Stomach (tissue), 19 donors: ENCODE measurements at places on chromosomes 4 and X. TPM values are rescaled to one million over a fixed set of nuclear protein-coding genes. Genes with fewer than 3 reads are reported as not detected.

GRCh38 chr4:169617306-169617705 lies 3.1 kb upstream of the CLCN3 start:
- no peak for DNase-seq
- peaks cover 35% of the 10 kb centered on the region for H3K4me1 ChIP-seq
- no peaks in the 10 kb centered on the region for H3K27me3 ChIP-seq
- H3K27ac ChIP-seq: no peak overlapping the region

Gene DCUN1D4
- 84.6 TPM for total RNA-seq

Gene ELF4
- total RNA-seq: 7.1 TPM

DNA sequence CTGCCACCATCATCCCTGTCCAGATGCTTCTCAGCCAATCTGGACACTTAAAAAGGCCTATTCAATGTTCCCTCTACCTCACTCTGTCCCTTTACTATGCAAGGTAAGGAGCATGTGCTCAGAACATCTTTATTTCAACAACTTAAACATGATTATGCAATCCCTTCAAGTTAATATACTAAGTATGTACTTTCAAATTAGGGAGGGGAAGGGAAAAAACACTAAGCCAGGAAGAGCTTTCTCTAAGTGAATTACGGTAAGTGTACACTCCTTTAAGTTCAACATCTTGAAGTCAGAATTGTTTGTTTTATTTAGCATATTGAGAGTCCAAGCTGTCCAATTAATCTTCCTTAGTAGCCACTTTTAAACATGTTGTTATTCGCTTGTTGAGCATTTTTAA lies 14.1 kb downstream of the SLC10A7 start:
- H3K27ac ChIP-seq: no peak overlapping the region
- no peaks in the 10 kb centered on the region for H3K27me3 ChIP-seq
- no peak for DNase-seq
- peaks cover 24% of the 10 kb centered on the region for H3K36me3 ChIP-seq

- H3K4me1 ChIP-seq: no peaks in the 10 kb centered on the region
- no peak for DNase-seq
- H3K36me3 ChIP-seq: no peaks in the 10 kb centered on the region
- H3K27me3 ChIP-seq: no peaks in the 10 kb centered on the region
- no peak overlapping the region for H3K27ac ChIP-seq
Observed at GRCh38 chr4:598925-599324, 22.8 kb upstream of the TMEM271 start.

Gene CYBB
- 9.4 TPM for total RNA-seq

Gene NALF2
- total RNA-seq: 1.3 TPM

DNA sequence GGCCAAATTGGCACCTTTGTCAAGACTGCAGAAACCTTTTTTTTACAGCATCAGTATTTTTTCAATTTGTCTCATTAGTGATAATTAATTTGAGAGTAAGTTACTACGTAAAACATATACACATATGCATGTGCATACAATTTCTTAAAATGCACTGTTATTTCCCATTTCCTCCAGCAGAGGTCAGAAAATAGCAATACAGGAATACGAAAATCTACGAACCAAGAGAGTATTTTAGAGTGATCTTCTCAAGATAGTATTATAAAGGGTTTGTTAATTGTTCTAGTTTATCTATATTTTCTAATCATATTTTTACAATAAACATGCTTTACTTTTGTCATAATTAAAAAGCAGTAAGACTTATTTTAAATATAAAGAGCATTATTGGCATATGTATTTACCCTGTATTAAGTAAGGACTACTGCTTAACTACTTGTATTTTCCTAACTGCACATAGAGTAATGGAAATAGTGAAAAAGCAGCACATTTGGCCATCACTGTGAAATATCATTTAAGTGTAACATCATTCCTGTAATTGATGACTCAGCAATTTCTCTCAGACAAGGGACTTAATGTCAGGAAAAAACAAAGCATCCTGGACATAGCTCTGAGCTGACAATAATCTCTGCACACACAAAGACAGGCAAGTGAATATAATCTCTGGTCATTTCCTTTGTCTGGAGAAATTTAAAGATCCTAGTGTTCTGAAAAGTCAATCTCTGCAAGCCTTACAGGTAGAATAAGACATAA lies 45.6 kb downstream of the MAOB start:
- H3K27me3 ChIP-seq: no peaks in the 10 kb centered on the region
- no peaks in the 10 kb centered on the region for H3K4me1 ChIP-seq
- H3K4me3 ChIP-seq: no peak overlapping the region
- H3K36me3 ChIP-seq: no peaks in the 10 kb centered on the region
- no peak overlapping the region for H3K27ac ChIP-seq
- DNase-seq: peak; percentile 47

GRCh38 chr4:20598626-20599025 lies 101.6 kb upstream of the PACRGL start:
- no peaks in the 10 kb centered on the region for H3K27me3 ChIP-seq
- H3K4me3 ChIP-seq: no peak overlapping the region
- no peaks in the 10 kb centered on the region for H3K36me3 ChIP-seq
- DNase-seq: no peak
- H3K4me1 ChIP-seq: no peaks in the 10 kb centered on the region
